ENCODE measurements at places on chromosomes 12 and 14.

GRCh38 chr14:79916892-79917291 lies 294.4 kb downstream of the DIO2 start:
- no peak for DNase-seq

- DNase-seq = peak; percentile 69
These were observed 43.6 kb upstream of the APPL2 start for GRCh38 chr12:105279460-105280056.

DNA sequence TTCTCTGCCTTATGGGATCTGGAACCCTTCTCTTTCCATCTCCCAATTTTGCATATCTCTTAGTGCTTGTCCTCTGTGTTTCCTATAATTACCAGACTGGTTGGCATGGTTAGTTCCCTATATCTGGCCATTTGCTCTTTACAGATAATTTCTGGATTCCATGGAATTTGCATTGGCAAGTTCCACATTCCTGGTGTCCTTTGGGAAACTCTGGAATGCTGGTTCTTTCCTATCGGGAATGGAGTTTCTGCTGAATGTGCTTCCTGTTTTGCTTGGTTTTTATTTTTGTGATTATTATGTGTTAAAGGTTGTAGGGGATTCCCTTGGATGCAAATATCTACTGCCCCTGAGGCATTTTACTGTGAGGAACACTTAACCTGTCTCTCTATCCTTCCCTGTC lies 193.0 kb upstream of the BTG1 start:
- DNase-seq = no peak

DNA sequence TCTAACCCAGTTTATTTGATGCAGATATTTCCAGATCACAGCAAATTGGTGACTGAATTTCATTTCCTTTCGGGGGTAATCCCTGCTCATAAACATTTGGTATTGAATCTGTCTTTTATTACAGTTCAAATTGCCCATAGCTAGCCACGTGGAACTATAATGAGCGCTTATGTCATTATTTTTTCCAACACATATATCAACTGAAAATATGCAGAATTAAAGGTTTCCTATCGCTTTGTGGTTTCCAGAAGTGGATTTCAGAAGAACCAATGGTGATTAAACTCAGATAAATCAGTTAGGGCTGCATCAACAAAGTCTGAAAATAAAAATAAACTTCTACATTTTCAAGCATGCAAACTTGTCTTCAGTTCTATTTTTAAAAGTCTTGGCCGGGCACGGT lies 111.9 kb downstream of the PIK3C2G start:
- no peak for DNase-seq

DNA sequence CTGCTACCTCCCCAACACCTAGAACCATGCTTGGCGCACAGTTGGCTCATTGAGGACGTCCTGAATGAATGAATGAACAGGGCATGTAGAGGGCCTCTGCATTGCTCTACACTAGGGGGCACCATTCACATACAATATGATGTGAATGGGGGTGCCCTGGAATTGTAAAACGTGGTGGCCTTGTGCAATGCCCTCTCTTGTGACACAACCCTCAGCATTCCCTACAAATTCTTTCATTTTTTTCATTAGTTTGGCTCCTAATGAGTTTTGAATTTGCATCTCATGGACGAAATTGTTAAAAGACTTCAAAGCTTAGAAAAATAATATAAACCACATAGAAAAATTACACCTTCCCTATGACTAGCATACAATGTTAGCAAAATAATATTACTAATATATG lies 2.3 kb upstream of the DIO2 start:
- DNase-seq = no peak

- no peak for DNase-seq
These were observed 14.2 kb downstream of the WIF1 start for GRCh38 chr12:65106948-65107347.

DNA sequence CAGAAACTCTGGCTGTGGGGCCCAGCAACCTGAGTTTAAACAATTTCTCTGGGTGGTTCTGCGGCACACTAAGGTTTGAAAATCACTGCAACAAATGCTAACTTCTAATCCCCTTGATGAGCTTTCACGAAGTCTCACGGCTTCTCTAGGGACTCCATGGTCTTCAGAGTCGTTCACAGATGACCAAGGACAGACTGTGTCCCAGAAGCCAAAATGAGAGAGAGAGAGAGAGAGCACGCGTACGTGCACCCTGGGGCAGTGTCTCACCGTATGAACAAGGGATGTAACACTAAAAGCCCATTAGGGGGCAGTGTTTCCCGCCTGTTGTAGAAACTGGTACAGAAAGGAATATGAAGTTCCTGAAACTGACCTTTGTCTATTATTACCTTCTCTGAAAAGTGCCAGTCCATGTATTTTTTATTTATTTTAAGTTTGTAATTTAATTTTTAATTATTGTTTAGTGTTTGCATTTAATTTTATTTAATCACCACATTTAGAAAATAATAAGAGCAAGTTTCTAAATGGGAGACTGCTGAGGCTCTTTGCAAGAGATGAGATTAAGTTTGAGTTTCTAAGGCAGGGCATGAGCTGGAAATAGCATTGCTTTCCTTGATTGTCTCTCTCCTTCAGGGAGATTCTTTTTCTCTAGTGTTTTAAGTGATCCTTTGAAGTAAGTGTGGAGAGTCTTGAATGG lies 3.4 kb downstream of the APOLD1 start:
- DNase-seq = peak; percentile 46

DNA sequence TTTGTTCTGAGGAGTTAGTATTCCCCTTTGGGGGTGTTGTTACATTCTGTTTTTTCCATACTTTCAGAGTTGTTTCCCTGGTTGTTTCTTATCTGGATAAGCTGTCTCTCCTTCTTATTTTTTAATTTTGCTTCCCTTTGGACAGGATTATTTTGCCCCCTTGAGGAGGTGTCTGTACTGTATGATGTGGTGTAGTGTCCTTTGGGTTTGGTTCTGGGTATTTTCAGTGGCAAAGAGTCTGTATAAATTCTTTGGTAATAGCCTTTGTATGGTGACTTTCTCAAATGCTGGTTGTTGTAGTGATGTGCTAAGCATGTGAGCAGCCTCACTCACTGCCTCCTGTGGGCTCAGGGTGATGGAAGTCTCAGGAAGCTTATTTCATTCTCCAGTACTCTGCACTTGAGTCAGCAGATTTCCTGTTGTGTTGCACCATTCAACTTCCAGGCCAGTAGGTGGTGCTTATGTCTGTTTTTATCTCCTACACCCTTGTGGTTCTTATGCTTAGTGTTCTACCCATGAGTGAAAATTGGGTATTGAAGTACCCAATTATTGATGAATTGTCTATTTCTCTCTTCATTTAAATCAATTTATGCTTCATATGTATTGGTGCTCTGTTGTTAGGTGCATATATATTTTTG lies 103.3 kb upstream of the PMCH start:
- no peak for DNase-seq

DNA sequence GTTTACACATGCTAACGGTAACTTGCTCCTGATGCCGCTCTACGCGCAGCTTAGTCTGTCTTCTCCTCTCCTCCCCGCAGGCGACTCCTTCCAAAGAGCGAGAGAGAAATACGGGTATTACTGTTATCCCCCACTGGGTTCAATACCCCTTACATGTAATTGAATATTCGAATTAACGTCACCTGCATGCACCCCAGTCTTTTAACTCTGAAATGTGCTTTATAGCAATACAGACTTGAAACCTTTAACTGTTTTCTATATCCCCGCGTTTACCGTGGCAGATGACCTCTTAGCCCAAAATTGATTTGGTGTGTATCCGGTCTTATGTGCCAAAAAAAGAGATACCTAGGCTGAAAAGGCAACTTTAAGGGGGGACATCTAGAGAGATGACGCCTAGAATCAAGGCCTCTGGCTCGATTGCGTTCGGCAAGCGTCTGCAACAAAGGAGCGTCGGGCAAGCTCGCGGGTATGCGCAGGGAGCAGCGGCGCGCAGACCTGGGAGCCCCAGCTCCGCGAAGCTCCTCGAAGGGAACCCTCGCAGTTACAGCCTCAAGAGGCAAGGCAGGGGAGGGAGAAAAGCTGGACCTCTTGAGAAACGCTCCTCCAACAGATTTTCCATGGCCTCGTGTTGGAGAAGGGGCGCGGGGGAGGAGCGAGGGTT lies 6.8 kb upstream of the FOXG1 start:
- no peak for DNase-seq

DNA sequence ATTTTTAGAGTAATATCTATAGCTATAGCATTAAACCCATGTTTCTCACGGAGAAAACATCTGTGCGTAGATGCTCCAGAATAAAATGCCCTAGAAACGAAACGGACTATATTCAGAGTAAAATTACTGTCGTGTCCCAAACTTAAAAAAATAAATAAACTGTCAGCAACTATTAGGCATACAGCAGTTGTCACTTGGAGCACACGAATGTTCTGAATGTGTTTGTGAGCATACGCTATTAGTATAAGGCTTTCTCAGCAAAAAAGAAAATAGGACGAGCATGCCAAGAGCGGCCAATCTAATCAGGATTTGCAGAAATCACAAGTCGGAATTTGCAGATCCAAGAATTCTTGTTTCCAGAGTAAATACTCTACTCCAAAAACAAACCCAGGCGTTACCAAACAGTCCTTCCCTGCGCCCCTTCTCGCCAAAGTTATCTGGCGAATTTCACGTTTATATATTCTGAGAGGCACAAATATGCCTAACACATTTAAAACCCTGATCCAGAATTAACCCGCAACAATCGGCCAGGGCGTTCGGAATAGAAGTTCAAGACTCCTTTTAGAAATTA lies 836 bp downstream of the PTPN21 start:
- DNase-seq = no peak

DNA sequence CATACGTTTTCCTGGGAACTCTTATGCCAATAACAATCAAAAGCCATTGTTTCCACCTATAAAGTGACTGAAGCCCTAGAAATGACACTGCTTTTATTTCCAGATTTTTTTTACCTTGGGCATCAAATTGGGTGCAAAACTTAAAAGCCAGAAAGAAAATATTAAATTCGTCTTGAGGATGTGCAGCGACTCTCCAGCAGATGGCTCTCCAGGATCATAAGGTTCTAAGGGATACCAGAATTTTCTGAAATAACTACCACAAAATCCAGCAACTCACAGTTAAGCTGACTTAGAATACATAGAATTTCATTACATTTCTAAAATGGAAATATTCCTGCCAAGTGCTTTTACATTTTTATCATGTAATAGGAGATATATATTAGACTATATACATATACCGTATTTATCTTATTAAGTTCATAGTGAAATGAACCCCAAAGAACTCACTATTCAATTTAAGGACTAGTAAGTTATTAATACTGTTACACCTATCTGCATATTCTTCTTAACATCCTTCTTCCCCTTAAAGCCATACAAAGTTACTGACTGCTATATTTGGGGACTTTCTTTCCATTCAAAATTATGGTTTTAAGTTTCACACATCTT lies 44.0 kb downstream of the ARMH4 start:
- DNase-seq = peak; percentile 21

GRCh38 chr12:92010368-92010767 lies 135.3 kb downstream of the BTG1 start:
- no peak for DNase-seq

DNA sequence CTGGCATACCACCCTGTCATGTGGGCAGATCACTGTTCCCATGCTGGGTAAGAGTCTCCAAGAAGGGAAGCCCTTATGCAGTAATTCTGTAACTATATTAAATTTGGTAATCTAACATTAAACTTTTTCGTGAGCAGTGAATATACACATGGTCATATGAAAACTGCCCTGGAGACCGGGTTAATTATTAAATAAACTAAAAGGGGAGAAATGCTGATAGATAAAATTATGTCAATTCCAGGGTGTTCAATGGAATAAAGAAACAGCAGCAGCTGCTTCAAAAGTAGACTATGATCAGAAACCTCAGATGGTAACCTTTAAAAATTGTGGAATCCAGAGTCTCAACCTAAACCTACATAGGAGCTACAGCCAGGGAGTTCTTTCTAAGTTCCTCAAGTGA lies 100.0 kb downstream of the PAWR start:
- no peak for DNase-seq

GRCh38 chr12:101097829-101098580 lies 112.0 kb downstream of the SLC5A8 start:
- no peak for DNase-seq

- DNase-seq = no peak
These were observed 133.3 kb downstream of the MON2 start for GRCh38 chr12:62599854-62600437.

DNA sequence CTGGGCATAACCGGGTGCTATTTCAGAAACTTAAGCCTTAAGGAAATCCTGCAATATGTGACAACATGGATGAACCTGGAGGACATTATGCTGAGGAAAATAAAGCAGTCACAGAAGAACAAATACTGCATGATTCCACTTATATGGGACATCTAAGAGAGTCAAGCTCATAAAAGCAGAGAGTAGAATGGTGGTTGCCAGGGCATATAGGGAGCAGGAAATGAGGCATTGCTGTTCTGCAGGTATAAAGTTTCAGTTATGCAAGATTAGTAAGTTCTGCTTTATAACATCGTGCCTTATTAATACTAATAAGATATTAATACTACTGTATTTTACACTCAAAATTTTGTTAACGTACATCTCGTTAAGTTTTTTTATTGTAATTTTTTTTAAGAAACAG lies 124.2 kb upstream of the ATF1 start:
- DNase-seq = no peak

DNA sequence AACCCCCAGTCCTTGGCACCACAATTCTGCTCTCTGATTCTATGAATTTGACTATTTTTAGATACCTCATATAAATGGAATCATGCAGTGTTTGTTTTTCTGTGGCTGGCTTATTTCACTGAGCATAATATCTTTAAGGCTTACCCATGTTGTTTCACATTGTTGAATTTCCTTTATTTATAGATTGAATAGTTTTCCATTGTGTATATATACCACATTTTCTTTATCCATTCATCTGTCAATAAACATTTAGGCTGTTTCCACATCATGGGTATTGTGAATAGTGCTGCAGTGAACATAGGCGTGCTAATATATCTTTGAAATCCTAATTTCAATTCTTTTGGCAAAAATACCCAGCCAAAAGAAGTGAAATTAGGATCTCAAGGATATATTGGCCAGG lies 126.7 kb upstream of the SLC38A2 start:
- DNase-seq = no peak

GRCh38 chr14:58166005-58166983 lies 14.3 kb upstream of the ARMH4 start:
- peak; percentile 43 for DNase-seq

DNA sequence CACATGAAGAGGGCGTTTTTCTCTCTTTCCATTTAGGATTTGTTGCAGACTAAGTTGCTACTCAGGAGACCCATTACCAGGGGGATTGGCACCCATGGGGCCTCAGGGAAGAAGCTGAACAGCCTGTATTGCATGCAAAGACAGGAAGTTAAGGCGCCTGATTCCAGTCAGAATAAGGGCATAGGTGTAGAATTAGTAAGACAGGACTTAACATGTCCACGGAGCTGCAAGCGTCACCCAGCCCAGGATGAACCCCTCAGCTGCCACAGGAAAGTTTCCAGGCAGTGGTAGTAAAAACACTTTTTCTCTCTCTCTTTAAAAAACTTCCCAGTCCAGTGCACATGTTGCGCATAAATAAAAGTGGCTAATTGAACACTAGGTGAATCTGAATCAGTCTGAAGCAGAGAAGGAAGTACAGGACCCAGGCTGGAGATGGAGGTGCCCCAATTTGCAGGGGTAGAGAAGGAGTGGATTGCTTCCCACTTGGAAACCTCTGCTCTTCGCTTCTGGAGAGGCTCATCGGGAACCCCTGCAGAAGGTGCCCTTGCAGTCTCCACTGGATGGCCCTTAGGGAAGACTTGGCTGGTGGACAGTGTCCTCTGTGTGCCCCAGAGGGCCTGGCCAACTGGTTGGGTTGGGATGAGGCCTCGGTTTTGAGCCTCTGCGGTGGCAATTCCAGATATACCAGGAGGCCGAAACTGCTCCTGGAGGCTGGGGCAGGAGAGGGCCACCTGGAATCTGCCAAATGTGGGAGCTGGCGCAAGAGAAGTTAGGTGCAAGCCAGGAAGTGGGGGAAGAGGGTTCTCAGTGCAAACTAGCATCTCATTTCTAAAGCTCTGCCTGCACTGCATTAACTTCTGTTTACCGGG lies 10.7 kb upstream of the TBX3 start:
- DNase-seq = no peak

Data from T-helper 2 cell (primary cell).